ENCODE measurements at places on chromosomes 4 and X.

DNA sequence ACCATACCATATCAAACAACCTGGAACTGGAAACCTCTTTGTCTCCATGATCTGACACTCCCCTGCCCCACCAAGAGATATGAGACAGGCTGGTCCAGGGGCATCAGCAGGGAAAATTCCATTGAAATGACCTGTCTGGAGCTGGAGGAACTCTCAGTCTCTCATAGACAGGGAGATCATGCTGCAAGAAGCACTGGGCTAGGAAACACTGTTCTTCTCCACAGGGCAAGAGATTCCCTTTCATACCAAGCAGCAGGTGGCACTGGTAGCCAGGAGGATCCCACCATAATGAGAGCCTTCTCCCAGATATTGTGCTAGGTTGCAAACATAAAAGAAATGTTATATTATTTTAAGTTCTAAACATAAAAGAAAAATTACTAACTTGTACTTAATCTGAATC lies 14.5 kb upstream of the NALF2 start:
- DNase-seq, result no peak

DNA sequence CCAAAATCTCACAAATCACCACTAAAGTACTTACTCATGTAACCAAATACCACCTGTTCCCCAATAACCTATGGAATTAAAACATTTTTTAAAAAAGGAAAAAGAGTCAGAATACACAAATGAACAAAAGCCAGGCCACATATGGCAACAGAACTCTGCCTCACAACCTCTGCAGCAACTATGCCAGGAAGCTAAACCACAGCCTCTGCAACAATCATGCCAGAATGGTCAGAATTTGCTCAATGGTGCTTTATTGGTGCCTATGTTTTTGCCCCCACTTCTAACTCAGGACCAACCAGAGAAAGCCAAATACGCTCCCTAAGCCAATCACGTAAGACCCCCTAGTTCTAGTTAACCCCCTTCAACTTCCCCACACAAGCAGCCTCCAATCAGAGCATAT lies 69.6 kb downstream of the HOPX start:
- DNase-seq, result no peak

GRCh38 chr4:74202062-74202586 lies 44.2 kb downstream of the MTHFD2L start:
- no peak for DNase-seq

GRCh38 chr4:146916479-146917076 lies 29.1 kb downstream of the TTC29 start:
- no peak for DNase-seq

GRCh38 chr4:84939113-84939512 lies 27.4 kb downstream of the WDFY3 start:
- DNase-seq, result no peak

GRCh38 chrX:27679281-27679680 lies 89.1 kb downstream of the DCAF8L2 start:
- no peak for DNase-seq

GRCh38 chr4:56698329-56698728 lies 17.2 kb upstream of the HOPX start:
- no peak for DNase-seq

DNA sequence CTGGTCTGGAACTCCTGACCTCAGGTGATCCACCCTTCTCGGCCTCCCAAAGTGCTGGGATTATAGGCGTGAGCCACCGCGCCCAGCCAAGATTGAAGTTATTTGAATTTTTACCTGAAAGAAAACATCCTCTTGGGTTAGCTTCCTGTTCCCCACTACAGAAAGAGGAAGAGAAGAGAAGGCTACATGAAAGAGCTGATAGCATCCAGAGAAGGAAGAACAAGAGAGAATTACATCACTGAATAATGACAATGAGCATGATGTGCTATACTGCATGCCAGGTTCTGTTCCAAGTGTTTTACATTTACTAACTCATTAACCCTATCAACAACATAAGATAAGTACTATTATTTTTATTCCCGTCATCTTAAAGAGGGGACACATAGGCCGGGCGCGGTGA lies 11.5 kb upstream of the TBC1D1 start:
- no peak for DNase-seq

DNA sequence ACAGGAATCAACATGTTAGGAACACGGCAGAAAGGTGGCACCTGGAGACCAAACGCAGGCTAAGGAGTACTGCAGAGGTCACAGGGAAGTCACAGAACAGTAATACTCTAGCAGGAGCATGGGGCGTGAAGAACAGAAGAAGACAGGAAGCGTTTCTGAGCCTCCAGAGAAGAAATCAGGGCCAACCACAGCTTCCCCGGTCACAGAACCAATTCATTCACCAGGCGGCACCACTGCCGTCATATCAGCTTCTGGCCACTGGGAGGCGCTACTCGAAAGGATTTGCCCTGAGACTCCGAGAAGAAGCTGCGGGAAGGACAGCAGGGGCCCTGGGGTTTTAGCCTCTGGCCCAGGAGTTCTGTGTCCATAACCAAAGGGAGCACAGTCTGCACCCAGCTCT lies 78.0 kb upstream of the DRD5 start:
- DNase-seq, result no peak

DNA sequence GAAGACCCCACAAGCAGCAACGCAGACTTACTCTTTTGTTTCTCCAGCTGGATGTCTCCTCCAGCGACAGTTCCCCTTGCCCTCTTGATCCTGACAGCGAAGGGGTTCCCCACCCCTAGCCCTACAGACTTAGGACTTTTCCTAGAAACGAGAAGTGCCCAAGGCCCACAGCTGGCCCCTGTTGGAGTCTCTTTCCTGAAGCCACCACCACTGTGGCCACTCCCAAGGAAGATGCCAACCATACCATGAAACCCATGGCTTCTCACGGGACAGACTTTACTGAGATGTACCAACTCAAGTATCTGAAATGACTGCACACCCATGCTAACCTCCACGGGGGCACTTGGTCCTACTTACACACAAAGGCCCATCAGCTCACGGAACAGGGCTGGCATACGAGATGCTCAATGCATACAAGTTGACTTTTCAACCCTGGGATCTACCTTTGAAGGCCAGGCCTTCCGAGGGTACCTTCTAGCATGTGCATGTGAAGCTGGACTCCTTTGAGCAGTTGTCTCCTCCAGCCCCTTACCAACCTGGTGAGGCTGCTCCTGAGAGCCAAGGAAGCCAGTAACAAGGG lies 924 bp upstream of the IRAK1 start:
- DNase-seq, result no peak

GRCh38 chr4:21544415-21544814 lies 404.2 kb downstream of the KCNIP4 start:
- DNase-seq, result no peak

- DNase-seq, result no peak
Observed at GRCh38 chr4:85780664-85781063, 305.7 kb downstream of the ARHGAP24 start.

DNA sequence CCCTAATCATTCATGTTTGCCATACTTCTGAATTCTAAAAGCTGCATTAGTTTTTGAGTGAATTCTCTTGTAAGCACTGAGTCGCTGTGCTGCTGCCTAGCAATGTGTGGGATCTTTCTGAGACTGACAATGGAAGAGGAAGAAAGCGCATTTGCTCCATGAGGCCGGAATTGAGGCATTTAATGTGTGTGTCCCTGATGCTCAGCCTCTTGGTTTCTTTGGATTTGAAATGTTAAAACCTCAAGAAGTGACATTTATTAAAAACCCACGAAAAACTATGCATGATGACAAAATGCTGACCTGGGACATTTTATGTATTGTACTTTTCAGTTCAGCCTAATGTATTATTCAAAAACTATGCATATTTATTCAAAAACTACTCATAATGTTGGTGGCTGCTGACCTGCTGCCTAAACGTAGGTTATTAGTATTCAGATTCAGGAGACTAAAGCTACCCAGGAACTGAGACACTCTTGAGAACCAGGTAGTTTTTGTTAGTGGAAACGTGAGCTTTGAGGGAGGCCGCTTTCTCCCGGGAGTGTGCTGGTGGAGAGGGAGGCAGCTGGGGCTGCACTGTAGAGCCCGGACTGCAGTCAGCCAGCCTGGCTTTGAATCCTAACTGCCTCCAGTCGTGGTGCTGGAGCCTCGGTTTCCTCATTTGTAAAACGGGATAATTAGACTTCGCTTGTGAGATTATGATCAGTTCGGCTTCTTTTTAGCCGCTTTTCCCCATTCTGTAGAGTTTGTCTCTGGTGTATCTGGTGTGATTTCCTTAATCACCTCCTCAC lies 11.3 kb downstream of the RGS12 start:
- no peak for DNase-seq

GRCh38 chr4:168882650-168883233 lies 127.3 kb downstream of the CBR4 start:
- no peak for DNase-seq

- DNase-seq, result no peak
Observed at GRCh38 chrX:68659786-68660185, 12.3 kb downstream of the STARD8 start.

GRCh38 chrX:54640736-54641135 lies 110.7 kb downstream of the GNL3L start:
- DNase-seq, result no peak

- no peak for DNase-seq
Observed at GRCh38 chr4:106444557-106444956, 76.0 kb upstream of the GIMD1 start.

GRCh38 chrX:12958059-12958458 lies 16.9 kb upstream of the TMSB4X start:
- DNase-seq, result no peak

DNA sequence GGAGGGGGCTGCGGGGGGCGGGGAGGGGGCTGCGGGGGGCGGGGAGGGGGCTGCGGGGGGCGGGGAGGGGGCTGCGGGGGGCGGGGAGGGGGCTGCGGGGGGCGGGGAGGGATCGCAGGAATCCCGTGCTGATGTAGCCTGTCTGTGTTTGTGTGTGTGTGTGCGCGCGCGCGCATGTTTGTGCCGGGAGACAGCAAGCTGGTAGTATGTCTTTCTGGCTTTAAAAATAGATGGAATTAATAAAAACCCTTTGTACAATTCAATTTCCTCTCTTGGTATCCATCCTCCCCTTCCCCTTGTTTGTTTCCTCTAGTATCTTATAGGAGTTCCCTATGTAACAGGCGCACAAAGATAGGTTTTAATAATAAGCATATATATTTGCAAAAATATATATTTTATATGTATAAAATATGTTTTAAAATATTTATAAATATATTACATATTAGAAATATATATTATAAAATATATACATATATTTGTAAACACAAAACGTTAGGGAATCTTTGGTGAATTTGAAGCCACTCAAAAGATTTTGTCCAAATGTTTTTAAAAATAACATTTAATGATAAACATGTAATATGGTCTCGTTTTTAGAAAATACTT lies 782 bp downstream of the ARHGAP24 start:
- no peak for DNase-seq

DNA sequence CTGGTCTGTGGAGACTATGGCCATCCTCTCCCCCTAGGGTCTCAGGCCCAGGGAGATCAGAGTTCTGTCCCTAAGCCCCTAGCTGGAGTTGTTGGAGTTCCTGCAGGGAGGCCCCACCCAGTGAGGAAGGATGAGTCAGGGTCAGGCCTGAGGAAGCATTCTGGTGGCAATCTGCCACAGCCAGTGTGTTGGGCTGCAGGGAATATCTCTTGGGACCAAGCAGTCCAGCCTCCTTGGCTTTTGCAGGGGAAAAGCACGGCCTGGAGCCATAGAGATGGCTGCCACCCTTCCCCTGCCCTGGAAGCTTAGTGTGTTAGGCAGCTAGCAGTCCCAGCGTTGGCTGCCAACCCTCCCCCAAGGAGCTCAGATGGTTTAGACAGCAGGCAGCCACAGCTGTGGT lies 202.4 kb downstream of the RTL9 start:
- DNase-seq, result no peak

- DNase-seq, result no peak
Observed at GRCh38 chr4:67809502-67809901, 55.3 kb upstream of the GNRHR start.

DNA sequence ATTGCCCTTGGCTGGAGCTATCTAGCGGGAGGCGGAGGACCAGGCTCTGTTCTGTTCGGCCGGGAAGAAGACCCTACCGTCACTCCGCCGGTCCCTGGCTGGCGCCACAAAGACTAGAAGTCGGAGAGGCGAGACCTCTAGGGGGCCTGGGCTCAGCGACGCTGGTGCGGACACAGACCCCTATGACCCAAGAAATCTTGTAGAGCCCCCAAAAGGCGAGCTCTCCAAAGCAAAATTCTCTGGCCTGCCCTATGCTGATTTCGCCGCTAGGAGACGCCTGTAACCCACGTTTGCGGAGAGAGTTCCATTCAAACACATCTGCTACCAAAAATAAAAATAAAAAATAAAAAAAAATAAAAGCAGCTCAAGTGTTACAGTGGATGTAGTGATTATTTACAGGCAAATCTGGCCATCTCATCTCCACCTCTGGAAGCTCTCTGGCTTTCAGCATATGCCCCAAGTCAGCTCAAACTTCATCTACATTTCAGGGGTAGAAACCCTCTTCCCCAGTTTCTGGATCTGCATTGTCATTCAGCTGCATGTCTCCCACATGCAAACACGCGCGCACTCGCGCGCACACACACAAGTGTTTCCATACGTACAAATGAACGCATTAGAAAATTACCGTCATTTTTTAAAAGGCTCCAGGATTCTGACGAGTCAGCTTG lies 2.4 kb upstream of the PCDH10 start:
- DNase-seq, result no peak

GRCh38 chr4:80614319-80614718 lies 278.8 kb downstream of the CFAP299 start:
- no peak for DNase-seq

GRCh38 chrX:52553995-52554642 lies 37.3 kb upstream of the XAGE1B start:
- no peak for DNase-seq

DNA sequence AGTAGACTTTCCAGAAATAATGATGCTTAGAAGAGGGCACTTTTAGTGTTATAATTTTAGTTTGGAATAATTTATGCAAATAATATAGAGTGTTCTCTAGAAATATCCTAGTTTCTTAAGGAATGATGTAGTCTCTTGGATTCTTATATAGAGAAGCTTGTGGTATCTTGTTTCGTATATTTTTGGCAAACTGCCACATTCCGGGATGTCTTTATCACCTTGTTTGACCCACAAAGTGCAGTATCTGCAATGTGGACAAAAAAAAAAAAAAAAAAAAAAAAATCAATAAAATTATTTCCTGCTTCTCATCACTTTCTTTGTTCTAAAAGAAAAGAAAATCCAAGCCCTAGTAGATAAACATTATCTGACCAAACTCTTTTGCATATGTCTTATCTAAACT lies 1577.7 kb upstream of the TENM3 start:
- DNase-seq, result no peak

- DNase-seq, result no peak
Observed at GRCh38 chr4:185411849-185412248, 13.9 kb downstream of the UFSP2 start.
